Ovary (tissue), 10 donors: ENCODE measurements at places on chromosomes 6 and 20.

- no peaks in the 10 kb centered on the region for H3K4me1 ChIP-seq
- H3K4me3 ChIP-seq = no peak overlapping the region
- H3K36me3 ChIP-seq = no peaks in the 10 kb centered on the region
- H3K27ac ChIP-seq = no peak overlapping the region
- no peaks in the 10 kb centered on the region for H3K27me3 ChIP-seq
Observed at GRCh38 chr20:36368869-36369268, 62.7 kb downstream of the DLGAP4 start.

- no peak overlapping the region for H3K4me3 ChIP-seq
- H3K4me1 ChIP-seq = no peaks in the 10 kb centered on the region
- H3K27ac ChIP-seq = no peak overlapping the region
- H3K27me3 ChIP-seq = no peaks in the 10 kb centered on the region
- no peak for DNase-seq
Observed at GRCh38 chr6:32938494-32938893, 2.3 kb downstream of the HLA-DMB start.

- H3K4me3 ChIP-seq = no peak overlapping the region
- H3K4me1 ChIP-seq = no peaks in the 10 kb centered on the region
- H3K27me3 ChIP-seq = no peaks in the 10 kb centered on the region
- DNase-seq = no peak
- H3K27ac ChIP-seq = no peak overlapping the region
Observed at GRCh38 chr6:12232339-12232738, 57.8 kb upstream of the EDN1 start.

DNA sequence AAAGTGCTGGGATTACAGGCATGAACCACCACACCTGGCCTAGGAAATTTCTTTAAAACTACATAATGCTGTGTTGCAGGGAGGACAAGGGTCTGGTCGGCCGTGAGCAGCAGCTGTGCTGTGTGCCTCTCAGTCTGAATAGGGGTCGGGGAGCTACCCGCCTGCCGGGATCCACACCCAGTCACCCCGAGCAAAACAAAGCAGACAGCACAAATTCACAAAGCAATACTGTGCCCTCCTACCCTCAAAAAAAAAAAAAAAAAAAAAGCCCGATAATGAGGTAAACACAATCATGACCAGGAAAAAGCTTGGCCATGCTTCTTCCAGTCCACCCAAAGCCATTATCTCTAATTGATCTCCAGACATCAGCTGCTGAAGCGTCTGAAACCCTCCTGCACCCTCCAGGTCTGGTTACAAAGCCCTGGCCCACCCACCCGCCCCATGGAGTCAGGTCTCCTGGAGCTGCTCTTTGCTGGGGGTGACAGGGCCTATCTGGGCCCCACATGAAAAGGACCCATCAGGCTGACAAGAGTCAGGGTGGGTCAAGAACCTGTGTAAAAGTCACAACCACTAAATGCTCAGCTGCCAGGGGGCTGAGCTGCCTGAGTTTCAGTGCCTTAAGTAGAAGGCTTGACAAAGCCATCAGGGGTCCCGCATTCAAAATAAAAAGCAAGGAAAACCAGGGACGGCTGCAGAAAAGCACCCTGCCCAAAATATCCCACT lies 88.2 kb downstream of the NOL4L start:
- no peaks in the 10 kb centered on the region for H3K4me1 ChIP-seq
- no peaks in the 10 kb centered on the region for H3K36me3 ChIP-seq
- no peak overlapping the region for H3K27ac ChIP-seq
- no peak overlapping the region for H3K4me3 ChIP-seq

DNA sequence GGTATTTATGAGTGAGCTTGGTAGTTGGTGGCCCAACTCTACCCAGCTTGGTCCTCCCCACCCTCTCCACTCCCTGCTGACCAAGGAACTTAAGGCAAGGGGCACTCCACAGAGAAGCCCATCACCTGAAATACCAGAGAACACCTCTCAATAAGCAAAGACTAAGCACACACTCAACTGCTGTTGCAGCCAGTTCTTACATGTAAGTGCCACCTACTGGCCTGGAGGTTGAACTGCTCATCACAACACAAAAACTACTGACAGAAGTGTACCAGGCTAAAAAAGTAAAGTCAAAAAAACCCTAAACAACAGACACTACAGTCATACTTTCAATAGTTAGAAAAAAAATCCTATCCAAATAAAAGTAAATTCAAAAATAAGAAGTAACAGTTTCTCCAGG lies 146.2 kb downstream of the FAM83B start:
- no peak overlapping the region for H3K4me3 ChIP-seq
- no peak overlapping the region for H3K27ac ChIP-seq
- H3K27me3 ChIP-seq = no peaks in the 10 kb centered on the region

GRCh38 chr20:50526403-50526989 lies 16.3 kb downstream of the PTPN1 start:
- DNase-seq = no peak
- H3K27ac ChIP-seq = no peak overlapping the region
- H3K36me3 ChIP-seq = no peaks in the 10 kb centered on the region
- H3K4me1 ChIP-seq = peaks cover 14% of the 10 kb centered on the region

DNA sequence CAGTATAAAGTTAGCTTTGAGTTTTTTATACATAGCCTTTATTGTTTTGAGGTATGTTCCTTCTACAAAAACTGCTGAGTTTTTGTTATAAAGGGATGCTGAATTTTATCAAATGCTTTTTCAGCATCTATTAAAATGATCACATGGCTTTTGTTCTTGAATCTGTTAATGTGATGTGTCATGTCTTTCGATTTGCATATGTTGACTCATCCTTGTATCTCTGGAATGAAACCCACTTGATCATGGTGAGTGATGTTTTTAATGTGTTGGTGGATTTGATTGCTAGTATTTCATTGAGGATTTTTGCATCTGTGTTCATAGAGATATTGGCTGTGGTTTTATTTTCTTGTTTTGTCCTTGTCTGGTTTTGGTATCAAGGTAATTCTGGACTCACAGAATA lies 24.7 kb upstream of the BLCAP start:
- no peak overlapping the region for H3K27ac ChIP-seq
- H3K27me3 ChIP-seq = no peaks in the 10 kb centered on the region
- no peaks in the 10 kb centered on the region for H3K4me1 ChIP-seq
- H3K4me3 ChIP-seq = no peak overlapping the region
- no peaks in the 10 kb centered on the region for H3K36me3 ChIP-seq
- no peak for DNase-seq

DNA sequence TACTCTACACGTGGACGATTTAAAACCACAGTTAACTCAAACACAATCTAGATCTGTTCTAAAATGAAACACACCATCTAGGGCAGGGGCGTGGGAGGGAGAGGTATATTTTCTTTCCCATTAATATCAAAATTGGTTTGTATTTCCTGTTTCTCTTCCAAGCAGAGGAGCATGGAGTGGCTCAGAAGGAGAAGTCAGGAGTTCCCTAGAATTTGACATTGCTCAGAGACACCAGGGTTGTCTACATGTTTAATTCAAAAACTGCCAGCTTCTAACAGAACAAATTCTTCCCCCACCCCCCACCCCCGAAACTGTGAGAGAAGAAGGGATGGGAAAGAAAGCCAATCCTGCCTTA lies 2.3 kb downstream of the PREX1 start:
- DNase-seq = no peak
- no peak overlapping the region for H3K27ac ChIP-seq
- H3K4me3 ChIP-seq = no peak overlapping the region
- no peaks in the 10 kb centered on the region for H3K36me3 ChIP-seq
- H3K4me1 ChIP-seq = peaks cover 3% of the 10 kb centered on the region

- H3K27me3 ChIP-seq = no peaks in the 10 kb centered on the region
- H3K36me3 ChIP-seq = no peaks in the 10 kb centered on the region
- DNase-seq = no peak
- no peak overlapping the region for H3K4me3 ChIP-seq
Observed at GRCh38 chr6:13229205-13230085, 98.9 kb downstream of the TBC1D7 start.

DNA sequence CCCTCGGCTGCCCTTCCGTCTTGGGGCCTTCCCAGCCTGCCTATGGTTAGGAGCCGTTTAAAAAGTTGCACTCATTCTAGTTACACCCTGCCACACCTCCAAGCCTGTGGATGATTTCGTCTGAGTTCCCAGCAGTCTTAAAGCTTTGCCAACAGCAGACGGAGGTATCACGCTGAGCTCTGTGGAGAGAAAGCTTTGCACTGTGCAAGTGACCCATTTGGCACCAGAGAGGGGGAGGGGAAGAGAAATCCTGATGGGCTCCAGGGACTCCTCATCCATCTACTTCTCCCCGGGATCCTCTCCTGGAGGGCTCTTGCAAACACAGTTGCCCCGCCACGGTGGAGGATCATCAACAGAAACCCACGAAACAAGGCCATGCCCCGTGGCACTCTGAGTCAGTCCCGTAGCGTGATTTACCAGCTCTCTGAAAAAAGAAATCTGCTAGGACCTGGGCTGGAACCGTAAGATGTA lies 98.8 kb upstream of the CITED2 start:
- no peaks in the 10 kb centered on the region for H3K27me3 ChIP-seq
- peak; percentile 51 for DNase-seq
- no peaks in the 10 kb centered on the region for H3K36me3 ChIP-seq
- peaks cover 10% of the 10 kb centered on the region for H3K4me1 ChIP-seq
- no peak overlapping the region for H3K4me3 ChIP-seq
